ENCODE measurements at places on chromosomes 12 and 14.

- DNase-seq = no peak
Measured at GRCh38 chr14:69081271-69081670, 71.6 kb downstream of the DCAF5 start.

GRCh38 chr14:105203057-105203531 lies 22.0 kb upstream of the NUDT14 start:
- no peak for DNase-seq

GRCh38 chr14:91368776-91369416 lies 48.7 kb downstream of the CCDC88C start:
- no peak for DNase-seq

- DNase-seq = no peak
Measured at GRCh38 chr12:90292183-90292582, 583.5 kb upstream of the ATP2B1 start.

GRCh38 chr12:16163146-16163545 lies 114.3 kb downstream of the SLC15A5 start:
- DNase-seq = no peak

DNA sequence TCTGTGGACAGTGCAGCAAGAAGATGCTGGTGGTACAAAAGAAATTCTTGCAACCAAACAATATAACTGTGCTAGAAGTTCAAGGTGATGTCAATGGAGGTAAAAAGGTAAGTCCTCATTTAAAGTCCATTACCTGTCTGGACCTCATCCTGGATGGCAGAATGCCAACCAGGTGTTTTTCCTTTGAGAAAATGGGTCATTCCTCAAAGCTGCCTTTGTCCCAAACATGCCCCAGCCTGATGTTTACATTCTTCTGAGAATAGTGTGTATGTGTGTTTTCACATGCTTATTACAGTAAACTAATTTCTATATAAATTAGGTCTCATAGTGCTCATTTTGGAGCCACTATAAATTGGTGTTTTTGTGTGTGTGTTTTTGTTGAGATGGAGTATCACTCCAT lies 24.9 kb downstream of the ACTR6 start:
- DNase-seq = no peak

DNA sequence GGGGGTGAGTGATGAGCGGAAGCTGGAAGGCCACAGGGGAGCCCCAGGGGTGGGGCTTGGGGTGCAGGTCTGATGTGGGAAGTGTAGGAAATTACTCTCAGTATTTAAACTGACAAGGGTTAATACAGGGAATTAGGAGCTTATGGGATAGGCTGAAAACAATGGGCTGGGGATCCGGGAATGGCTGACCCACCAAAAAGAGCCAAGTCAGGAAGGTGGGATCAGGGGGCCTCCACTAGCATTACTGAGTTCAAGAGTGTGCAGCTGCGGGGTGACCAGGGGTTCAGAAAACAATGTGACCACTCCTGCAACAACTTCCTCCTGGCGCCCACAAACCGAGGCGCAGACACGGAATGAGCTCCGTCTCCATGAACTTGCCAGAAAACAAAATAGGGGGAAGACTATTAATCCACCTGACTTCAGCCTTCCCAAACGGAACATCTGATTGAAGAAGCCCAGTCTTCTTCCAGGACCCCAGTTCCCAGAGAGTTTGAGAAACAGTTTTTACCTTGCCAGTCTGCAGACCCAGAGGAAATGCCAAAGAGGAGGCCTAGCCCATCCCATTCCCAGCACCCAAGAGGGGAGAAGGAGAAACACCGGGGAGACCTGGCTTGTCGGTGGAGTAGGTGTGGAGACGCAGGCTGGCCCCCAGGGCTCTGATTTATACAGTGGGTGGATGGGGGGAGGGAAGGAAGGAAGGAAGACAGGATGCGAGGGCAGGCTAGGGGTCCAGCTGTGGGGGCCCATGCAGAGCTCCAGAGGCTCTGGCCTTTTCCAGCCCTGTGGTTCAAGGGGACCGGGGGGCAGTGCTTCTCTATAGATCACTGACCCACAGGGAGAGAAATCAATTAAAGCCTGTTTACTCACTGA lies 16.5 kb upstream of the YY1 start:
- DNase-seq = no peak

- DNase-seq = no peak
Measured at GRCh38 chr12:124713436-124714082, 146.1 kb upstream of the NCOR2 start.

GRCh38 chr12:41509271-41510055 lies 321.3 kb downstream of the PDZRN4 start:
- DNase-seq = no peak

GRCh38 chr12:5739917-5740316 lies 205.1 kb downstream of the ANO2 start:
- no peak for DNase-seq

- no peak for DNase-seq
Measured at GRCh38 chr14:75191100-75191499, 14.7 kb upstream of the TMED10 start.

- DNase-seq = no peak
Measured at GRCh38 chr14:104443391-104444158, 136.0 kb upstream of the C14orf180 start.

Data from stimulated activated CD8-positive, alpha-beta memory T cell treated with anti-CD3 and anti-CD28 coated beads, Interleukin-15, amount 100 ng/mL, for 4 hours (primary cell).